ENCODE measurements at places on chromosomes 1 and 21.

GRCh38 chr1:164608651-164609057 lies 49.7 kb downstream of the PBX1 start:
- no peak for DNase-seq

DNA sequence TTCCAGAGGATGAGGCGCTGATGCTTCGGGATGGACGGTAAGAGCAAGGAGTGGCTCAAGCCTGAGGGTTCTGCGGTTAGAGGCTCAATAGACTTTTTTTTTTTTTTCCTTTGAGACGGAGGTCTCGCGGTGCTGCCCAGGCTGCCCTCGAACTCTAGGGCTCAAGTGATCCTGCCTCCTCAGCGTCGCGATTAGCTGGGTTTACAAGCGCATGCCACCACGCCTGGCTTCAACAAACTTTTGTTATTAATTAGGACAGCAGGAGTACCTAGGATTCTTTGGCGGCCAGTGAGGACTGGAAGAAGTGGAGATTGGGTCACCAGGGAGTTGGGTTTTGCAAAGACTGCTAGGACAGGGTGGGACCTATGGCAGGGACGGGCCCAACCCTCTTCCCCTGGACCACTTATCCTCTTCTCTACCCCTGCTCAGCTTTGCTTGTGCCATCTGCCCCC lies 587 bp downstream of the SCNM1 start:
- no peak for DNase-seq

DNA sequence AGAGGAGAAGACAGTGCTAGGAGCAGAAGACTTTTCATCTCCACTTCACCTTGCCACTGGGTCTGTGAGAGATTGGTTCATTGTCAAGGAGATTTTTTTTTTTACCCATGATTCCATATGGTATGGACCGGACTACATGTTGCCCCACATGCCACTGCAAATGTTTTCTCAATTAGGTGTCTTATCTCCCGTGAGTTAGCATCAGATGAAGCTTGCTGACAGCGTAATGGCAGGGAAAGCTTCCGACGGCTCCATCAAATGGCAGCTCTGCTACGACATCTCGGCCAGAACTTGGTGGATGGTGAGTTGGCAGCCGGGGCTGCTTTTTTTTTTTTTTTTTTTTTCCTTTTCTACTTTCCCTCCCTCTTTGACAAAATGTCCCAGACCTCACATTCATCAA lies 217.2 kb upstream of the NFIA start:
- DNase-seq = no peak

GRCh38 chr1:11301601-11302000 lies 28.6 kb downstream of the UBIAD1 start:
- no peak for DNase-seq

- DNase-seq = no peak
These were observed 16.4 kb downstream of the ATP1A2 start for GRCh38 chr1:160131803-160132565.

- no peak for DNase-seq
These were observed 22.5 kb downstream of the ZSCAN20 start for GRCh38 chr1:33494929-33495328.

DNA sequence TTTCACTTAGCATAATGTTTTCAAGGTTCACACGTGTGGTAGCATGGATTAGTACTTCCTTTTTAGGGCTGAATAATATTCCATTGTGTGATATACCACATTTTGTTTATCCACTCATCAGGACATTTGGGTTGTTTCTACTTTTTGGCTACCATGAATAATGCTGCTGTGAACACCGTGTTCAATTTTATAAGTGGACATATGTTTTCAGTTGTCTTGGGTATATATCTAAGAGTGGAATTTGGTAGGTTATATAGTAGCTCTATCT lies 3.8 kb downstream of the IL22RA1 start:
- DNase-seq = no peak

GRCh38 chr1:198499588-198499987 lies 40.9 kb downstream of the ATP6V1G3 start:
- no peak for DNase-seq
